Tibial nerve (tissue), 4 donors: ENCODE measurements at places on chromosomes 7 and 10.

- no peak for DNase-seq
These were observed 22.5 kb downstream of the CAV1 start for GRCh38 chr7:116547347-116547746.

GRCh38 chr7:159114981-159115380 lies 29.7 kb downstream of the VIPR2 start:
- no peak for DNase-seq

- DNase-seq: no peak
These were observed 214.2 kb downstream of the WDR11 start for GRCh38 chr10:121065330-121065729.

- DNase-seq: no peak
These were observed 19.4 kb upstream of the AHR start for GRCh38 chr7:17279061-17279460.

- DNase-seq: no peak
These were observed 119.4 kb downstream of the RAB11FIP2 start for GRCh38 chr10:117927332-117927731.

- no peak for DNase-seq
These were observed 28.9 kb downstream of the LRRC27 start for GRCh38 chr10:132360766-132361447.

- no peak for DNase-seq
These were observed 63.2 kb downstream of the EBF3 start for GRCh38 chr10:129900825-129901224.

GRCh38 chr10:49050366-49050765 lies 65.0 kb downstream of the VSTM4 start:
- no peak for DNase-seq

DNA sequence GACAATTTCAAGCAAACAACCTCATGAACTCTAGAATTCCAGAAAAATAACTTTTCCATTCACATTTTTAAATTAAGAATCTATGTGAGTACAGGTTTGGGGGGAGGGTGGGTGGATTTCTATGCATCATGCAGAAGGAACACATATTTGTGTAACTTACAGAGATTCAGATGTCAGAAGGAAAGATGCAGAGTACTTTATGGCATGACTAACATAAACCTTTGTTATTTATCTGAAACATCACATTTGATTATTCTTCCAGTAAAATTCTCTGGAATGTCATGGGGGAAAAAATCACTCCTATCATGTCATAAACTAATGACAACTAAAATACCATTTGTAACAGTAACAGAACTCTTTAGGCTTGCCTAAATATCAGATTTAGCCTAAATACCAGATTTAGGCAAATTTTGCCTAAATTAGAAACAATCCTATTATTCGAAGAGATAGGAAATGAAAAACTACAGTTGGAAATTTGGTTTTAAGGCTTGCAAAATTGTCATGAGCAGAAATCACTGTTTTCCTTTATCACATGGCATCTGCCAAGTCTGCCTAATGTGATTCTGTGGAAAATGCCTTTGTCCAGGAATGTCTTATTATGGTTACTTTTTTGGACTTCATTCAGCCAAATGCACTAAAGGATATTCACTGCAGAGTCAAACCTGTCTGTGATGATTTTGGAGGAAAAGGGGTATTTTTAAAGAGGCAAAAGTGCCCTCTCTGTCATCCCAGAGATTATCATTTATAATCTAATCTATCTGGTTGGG lies 527.7 kb upstream of the CELF2 start:
- DNase-seq: no peak

- peak; percentile 55 for DNase-seq
These were observed 208.3 kb downstream of the PPP1R3A start for GRCh38 chr7:113710310-113711096.

GRCh38 chr10:329361-330099 lies 194.3 kb downstream of the ZMYND11 start:
- DNase-seq: peak; percentile 83

DNA sequence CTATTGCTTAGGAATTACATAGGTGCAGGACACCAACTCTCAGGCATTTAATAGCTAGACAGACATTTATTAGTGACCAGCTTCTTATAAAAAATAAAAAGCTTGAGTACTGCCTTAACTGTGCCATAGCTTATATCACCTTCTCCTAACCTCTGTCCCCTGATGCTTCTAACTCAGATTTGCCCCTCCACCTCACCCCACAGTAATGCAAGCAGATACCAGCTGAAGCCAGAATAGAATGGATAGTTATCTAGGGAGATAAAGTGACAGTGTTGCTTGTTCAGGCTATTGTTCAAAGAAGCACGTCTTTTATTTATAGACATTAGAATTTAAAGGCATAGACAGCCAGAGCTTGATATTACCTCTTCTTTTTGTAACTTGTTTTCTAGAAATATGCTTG lies 99.6 kb upstream of the GLCCI1 start:
- DNase-seq: no peak

GRCh38 chr10:132867801-132868644 lies 74.3 kb downstream of the CFAP46 start:
- DNase-seq: no peak

GRCh38 chr7:105011831-105012502 lies 2.0 kb upstream of the KMT2E start:
- DNase-seq: no peak

DNA sequence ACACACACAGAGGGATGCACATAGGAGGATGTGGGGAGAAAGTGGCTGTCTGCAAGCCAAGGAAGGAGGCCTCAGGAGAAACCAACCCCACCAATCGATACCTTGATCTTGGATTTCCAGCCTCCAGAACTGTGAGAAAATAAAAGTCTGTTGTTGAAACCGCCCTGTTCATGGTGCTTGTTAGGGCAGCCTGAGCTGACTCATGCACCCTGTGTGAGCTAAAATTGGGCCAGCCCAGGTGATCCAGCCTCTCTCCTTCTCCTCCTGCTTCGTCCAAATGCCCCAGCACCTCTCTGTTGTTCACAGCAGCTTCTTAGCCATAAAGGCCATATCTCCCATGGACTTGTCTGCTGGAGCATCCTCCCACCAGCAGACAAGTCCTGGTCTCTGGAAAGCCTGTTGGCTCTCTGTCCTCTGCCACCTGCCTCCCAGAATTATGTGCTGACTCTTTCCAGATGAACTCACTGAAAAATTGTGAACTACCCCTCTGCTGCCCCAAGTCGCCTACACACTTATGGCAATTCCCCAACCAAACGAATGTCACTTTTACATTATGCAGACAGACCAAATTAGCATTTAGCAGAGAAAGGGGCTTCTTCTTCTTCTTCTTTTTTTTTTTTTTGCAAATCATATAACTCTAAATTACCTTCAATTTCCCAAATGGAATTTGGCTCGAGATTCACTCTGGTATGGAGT lies 30.2 kb upstream of the CARD11 start:
- DNase-seq: no peak

DNA sequence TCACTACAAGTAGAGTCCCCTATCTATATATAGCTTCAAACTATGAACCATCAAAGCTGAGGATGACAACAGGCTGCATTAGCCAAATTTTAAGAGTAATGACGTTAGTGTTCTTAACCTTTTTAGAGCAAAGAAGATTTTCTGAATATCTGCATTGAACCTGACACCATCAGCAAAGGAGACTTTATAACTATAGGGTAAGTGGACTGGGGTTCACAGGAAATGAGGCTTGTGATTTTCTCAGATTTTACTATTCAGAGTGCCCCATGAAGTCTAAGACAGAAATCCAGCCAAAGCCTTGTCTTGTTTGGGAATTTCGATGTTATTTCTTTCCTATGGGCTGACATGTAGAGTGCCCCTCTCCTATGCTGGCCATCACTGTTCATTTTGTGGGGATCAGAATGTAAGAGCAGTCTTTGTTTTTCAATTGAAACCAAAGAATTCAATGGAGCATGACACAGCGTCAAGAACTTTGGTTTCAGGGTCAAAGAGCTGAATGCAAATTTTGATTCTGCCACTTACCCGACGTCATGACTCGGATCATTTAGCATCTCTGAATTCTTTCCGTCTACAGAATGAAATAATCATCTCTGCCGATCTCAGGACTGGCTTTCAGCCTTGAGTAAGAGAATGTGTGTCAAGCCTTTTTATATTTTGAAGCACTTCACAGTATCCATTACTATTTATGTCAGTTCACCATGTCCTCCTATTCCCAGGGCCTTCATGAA lies 52.7 kb downstream of the DENND11 start:
- DNase-seq: no peak

DNA sequence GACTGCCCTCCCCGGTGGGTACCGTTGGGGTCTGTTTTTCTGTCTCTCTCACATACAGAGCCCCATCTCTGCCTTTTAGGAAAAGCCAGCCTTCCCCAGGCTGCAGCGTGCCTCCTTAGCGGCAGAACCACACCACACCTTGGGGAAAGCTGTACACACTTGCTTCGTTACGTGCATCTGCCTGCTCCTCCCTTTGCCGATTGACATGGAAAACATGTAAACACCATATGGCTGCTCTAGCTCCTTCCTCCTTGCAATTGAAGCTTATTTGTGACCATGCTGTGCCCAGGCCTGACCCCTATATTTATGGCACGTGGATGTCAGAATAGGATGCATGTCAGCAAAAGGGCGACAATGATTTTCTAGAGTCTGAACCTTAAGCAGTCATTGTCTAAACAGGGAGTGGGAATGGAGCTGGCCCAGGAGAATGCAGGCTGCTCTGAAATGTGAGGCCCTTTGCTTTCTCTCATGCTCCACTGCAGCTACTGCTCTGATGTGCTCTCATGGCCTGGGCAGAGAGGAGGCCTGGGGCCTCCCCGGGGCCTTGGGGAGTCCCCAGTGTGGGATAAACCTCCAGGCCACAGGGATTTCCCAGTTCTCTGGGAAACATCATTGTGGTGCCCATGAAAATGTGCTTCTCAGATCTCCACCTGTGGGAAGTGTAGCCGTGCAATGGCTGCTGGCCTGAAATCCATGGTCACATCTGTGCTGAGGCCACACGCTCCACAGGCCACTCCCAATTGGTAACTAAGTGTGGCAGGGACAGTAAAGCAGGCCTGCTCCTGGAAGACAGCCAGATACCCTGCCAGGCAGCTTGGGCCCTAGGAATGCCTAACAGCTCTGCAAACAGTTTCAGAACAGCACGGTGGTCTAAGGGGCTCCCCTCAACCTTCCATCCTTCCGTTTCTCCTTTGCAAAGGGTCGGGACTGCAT lies 18.6 kb downstream of the PDE6C start:
- DNase-seq: no peak

DNA sequence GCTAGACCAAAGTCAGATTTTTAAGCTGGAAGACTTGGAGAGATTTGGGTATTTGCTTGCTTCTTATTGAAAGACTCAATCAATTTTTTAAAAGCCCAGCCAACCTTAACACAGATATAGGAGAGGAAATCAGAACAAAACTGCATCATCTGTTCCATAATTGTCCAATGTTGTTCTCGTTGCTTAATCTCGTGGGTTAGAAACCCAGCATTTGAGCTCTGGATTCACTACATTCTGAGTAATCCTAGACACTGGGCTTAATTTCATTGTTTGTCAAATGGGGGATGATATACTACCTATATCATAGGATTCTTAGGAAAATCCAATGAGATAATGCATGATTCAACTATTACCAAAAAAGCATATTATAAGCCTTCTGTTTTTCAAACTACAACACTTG lies 48.9 kb downstream of the CALD1 start:
- no peak for DNase-seq

- DNase-seq: no peak
These were observed 73.1 kb downstream of the CD36 start for GRCh38 chr7:80711531-80711930.

DNA sequence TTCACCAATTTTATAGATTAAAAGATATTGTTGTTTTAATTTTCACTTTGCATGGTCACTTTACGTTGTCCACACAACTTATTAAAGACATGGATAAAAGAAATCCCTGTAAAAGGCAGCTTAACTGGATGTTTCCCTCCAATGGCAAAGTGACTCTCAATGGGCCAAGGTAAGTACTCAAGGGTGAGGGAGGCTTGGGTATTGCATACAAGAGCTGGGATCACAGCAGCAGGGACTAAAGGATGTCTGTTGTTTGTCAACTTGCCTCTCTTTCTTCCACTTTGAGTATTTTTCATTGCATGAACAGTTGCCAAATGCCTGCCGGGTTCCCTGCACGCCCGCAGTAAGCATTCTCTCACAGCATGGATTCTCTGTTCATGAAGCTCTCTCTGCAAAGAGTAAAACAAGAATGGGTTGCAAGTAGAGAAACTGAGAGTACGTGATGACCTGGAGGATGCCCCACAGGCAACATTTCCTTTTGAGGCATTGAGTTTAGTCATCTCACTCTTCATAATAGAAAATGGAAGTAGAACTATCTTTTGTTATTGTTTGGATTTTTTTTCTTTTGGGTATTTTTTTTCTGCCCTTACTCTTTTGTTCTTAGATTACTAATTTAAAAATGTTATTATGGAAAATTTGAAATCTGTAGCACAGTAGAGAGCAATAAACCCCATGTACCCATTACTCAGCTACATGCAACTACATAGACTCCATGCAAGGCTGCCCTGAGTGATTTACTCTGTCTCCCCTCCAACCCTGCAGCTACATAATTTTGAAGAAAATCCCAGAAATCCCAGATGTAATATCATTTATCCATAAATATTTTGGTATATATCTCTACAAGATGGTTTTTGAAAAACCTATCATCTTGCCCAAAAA lies 26.3 kb downstream of the GPR141 start:
- no peak for DNase-seq

DNA sequence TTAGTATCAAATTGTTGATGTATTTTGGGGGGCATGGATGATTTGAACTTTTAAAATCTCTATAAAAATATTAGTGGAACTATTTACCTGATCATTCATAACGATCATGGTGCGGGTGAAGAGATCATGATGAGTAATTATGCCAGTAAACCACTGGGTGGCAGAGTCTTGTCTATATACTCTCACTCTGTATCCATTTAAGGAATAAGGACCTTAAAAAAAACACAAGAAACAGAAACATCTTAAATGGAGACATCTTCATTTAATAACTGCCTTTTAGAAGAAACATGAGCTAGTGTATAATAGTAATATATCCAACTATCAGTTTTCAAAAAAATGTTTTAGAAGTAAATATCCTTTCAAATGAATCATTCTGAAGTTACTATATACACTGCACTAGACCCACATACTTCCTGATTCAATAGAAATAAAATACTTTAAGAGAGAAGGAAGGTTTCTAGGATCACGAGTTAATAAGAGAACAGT lies 84.0 kb downstream of the NRBF2 start:
- peak; percentile 35 for DNase-seq

GRCh38 chr7:34895202-34895601 lies 142.1 kb downstream of the DPY19L1 start:
- DNase-seq: no peak

GRCh38 chr10:103759100-103759781 lies 96.1 kb downstream of the SH3PXD2A start:
- no peak for DNase-seq

DNA sequence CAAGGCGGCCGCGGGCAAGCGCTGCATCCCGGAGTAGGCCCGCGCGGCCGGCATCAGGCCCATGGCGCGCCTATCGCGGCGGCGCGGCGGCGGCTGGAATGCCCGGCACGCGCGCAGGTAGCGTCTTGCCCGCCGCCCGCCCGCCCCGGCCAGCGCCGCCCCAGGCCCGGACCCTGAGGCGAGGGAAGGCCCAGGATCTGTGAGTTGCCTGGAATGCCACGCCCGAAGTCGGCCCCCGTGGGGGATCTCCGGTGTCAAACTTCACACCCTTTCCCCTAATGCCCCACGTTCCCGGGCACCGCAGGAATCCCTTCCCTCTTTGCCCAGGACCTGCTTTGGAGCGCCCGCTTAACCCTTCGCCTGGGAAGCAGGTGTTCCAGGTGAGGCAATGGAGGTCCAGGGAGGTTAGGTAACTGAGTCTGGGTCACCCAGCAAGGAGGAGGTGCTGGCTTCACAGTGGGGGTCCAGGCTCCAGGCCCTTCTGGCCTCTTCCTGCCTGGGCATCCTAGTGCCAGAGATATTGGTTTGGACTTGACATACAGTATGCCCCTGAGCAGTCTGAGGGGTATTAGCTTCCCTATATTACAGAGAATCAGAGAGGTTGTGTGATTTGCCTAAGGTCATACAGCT lies 138.1 kb downstream of the ARHGAP22 start:
- no peak for DNase-seq
